Calu3 (cell line): ENCODE measurements at places on chromosomes 4 and X. TPM values are rescaled to one million over a fixed set of nuclear protein-coding genes. Genes with fewer than 3 reads are reported as not detected.

The SLC25A53 gene
- 5.9 and 6.9 TPM in 2 replicates for total RNA-seq

The L1CAM gene
- 14.2 and 16.1 TPM in 2 replicates for total RNA-seq

The ATOH1 gene
- total RNA-seq, result not detected in 2 replicates

GRCh38 chr4:35697210-35697736 lies 547.0 kb downstream of the ARAP2 start:
- H3K4me1 ChIP-seq, result no peaks in the 10 kb centered on the region
- H3K27me3 ChIP-seq, result no peaks in the 10 kb centered on the region
- no peak overlapping the region for H3K27ac ChIP-seq
- no peak overlapping the region for H3K4me3 ChIP-seq
- no peaks in the 10 kb centered on the region for H3K36me3 ChIP-seq

GRCh38 chr4:73432169-73433000 lies 3.6 kb upstream of the AFP start:
- peaks cover under 1% of the 10 kb centered on the region for H3K27me3 ChIP-seq
- peaks cover 14% of the 10 kb centered on the region for H3K4me1 ChIP-seq
- H3K27ac ChIP-seq, result no peak overlapping the region
- no peak overlapping the region for H3K4me3 ChIP-seq
- no peaks in the 10 kb centered on the region for H3K36me3 ChIP-seq
- no peak for DNase-seq

- no peaks in the 10 kb centered on the region for H3K4me1 ChIP-seq
- peak overlapping the region; percentile 8 for H3K27ac ChIP-seq
- no peak for DNase-seq
- no peaks in the 10 kb centered on the region for H3K36me3 ChIP-seq
- no peak overlapping the region for H3K4me3 ChIP-seq
These were observed 34.0 kb downstream of the VEGFC start for GRCh38 chr4:176758731-176759130.

DNA sequence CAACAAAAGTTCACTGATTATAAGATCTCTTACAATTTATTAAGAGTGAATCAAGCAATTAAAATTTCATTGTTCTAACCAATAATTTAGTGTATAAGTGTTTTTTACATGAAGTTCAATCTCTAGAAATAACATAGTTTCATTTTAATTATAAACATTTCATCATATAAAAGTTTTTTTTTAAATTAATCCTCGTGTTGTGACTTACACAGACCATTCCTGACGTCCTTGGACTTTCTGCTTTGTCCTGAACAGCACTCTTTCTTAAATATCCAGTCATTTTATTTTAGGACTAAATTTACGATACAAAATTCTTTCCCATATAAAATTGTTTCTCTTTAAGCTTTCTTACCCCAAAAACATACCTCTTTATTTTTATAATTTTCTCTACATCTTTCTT lies 841.7 kb upstream of the POU3F4 start:
- DNase-seq, result no peak
- no peaks in the 10 kb centered on the region for H3K4me1 ChIP-seq
- no peaks in the 10 kb centered on the region for H3K27me3 ChIP-seq
- no peaks in the 10 kb centered on the region for H3K36me3 ChIP-seq

DNA sequence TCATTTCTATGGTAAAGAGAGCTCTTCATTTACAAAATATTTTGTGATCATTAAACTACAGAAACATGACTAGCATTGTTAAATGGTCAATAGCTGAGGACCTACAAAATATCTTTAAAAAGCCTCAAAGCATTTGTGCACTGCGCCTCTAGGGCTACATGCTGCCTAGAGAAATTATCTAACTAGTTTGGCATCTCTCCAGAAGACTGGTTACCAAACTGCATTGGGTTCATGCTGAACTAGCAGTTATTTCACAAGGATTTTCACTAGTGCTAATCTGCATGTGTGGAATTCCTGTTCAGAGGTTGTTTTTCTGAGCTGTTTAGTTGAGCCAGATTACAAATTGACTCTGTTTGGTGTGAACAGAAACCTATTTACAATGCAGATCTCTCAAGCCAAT lies 58.5 kb upstream of the PITX2 start:
- H3K27ac ChIP-seq, result no peak overlapping the region
- no peak for DNase-seq
- no peaks in the 10 kb centered on the region for H3K27me3 ChIP-seq
- H3K36me3 ChIP-seq, result no peaks in the 10 kb centered on the region
- H3K4me1 ChIP-seq, result peaks cover 21% of the 10 kb centered on the region

DNA sequence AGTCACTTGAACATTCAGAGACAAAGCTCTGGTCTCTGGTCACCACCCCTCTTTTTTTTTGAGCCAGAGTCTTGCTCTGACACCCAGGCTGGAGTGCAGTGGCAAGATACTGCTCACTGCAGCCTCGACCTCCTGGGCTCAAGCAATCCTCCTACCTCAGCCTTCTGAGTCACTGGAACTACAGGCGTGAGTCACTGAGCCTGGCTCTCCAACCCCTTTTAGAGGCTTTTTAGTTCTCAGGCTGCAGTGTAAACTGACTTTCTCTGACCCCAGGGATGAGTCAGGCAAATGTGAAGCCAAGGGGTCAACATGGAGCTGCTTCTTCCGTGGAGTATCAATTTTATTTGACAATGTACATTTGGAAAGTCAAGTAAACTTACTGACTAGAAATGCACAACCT lies 229.2 kb downstream of the PTTG2 start:
- no peak overlapping the region for H3K4me3 ChIP-seq
- peaks cover 5% of the 10 kb centered on the region for H3K36me3 ChIP-seq
- peak; percentile 59 for DNase-seq
- no peaks in the 10 kb centered on the region for H3K27me3 ChIP-seq
- H3K4me1 ChIP-seq, result peaks cover 23% of the 10 kb centered on the region

DNA sequence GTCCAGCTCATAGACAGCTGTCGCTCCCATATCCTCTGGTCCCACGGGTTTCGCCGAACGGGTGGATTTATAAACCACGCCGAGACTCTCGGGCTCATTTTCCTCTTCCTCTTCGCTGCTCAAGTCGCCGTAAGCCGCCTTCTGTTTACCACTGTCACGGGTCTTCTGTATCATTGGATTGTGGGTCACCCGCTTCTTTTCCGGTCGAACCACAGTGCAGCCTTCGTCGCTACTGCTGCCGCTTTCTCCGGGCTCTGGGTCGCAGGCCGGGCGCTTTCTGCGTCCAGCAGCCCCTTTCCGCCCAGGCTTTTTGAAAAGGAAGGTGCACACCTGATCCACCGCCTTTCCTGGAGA lies 311 bp downstream of the RNF113A start:
- H3K4me3 ChIP-seq, result peak overlapping the region; percentile 93
- peaks cover 41% of the 10 kb centered on the region for H3K36me3 ChIP-seq
- H3K4me1 ChIP-seq, result peaks cover 8% of the 10 kb centered on the region
- no peaks in the 10 kb centered on the region for H3K27me3 ChIP-seq
- no peak for DNase-seq
- H3K27ac ChIP-seq, result peak overlapping the region; percentile 89
